ENCODE measurements at places on chromosomes 1 and 21.

- no peak for DNase-seq
These were observed 32.3 kb downstream of the CD58 start for GRCh38 chr1:116538544-116538943.

- DNase-seq = peak; percentile 40
These were observed 16.7 kb upstream of the TTLL10 start for GRCh38 chr1:1157033-1157365.

- no peak for DNase-seq
These were observed at the start of gene OLFM3 for GRCh38 chr1:101996825-101997465. Gene OLFM3 (minus strand): TSS chr1:101996926.

GRCh38 chr1:31579374-31579773, 3.1 kb downstream of the TINAGL1 start:
- DNase-seq = no peak

DNA sequence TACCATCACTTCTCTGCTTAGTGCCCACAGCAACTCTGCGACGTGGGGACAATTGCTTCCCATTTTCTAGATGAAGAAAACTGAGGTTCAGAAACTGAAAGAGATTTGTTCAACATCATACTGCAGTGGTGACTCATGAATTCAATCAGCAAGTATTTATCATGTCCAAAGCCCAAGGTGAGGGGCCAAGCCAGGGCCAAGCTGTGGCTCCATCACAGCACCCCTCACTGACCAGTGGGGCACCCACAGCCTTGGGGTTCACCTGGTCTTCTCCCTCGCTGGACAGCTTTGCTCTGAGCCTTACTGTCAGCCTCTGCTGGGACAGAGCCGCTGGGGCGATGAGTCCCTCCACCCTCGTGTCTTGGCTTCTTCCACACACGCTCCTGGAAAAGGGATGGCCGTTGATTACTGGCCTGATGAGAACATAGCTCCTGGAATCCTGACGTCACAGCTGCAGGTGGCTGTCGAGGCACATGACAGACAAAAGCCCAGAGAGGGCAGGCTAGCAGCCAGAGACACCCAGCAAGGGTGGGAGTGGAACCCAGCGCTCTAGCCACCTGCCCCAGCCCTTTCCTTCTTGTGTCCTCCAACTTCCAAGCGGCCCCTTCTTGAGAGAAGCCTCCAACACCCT, 6.2 kb downstream of the EDN2 start:
- DNase-seq = no peak

- DNase-seq = no peak
These were observed 27.0 kb upstream of the PPP1R15B start for GRCh38 chr1:204438628-204439027.
